NCI-H2171 treated with DMSO at 0.1 percent for 48 hours (cell line): ENCODE measurements at places on chromosomes 6 and 20.

GRCh38 chr6:114155763-114156162 lies 184.8 kb upstream of the HDAC2 start:
- no peak for DNase-seq

GRCh38 chr20:61734733-61735502 lies 330.8 kb downstream of the TAF4 start:
- no peak for DNase-seq

DNA sequence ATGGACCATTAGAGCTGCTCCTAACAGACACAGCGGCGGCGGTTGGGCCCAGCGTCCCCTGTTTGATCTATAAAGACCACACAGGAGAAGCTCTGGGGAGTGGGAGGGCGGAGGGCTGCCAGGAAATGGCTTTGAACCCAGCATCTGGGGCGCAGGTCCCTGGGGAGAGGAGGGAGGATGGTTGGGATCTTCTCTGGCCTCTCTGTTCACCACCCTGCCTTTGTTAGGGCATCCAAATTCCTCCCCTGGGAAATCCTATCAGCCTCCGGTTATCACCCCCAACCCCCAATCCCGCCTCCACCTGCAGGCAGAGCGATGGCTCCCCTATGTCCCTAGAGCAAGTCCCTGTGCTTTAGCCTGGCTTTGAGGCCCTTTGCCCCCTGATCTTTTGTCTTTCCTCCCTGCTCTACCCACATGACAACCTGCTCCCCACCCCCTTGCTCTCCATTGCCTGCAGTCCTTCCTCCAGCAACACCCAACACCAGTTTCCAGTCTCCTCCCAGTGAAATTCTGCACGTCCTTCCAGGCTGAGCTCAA lies 7.1 kb downstream of the XKR7 start:
- peak; percentile 75 for DNase-seq

DNA sequence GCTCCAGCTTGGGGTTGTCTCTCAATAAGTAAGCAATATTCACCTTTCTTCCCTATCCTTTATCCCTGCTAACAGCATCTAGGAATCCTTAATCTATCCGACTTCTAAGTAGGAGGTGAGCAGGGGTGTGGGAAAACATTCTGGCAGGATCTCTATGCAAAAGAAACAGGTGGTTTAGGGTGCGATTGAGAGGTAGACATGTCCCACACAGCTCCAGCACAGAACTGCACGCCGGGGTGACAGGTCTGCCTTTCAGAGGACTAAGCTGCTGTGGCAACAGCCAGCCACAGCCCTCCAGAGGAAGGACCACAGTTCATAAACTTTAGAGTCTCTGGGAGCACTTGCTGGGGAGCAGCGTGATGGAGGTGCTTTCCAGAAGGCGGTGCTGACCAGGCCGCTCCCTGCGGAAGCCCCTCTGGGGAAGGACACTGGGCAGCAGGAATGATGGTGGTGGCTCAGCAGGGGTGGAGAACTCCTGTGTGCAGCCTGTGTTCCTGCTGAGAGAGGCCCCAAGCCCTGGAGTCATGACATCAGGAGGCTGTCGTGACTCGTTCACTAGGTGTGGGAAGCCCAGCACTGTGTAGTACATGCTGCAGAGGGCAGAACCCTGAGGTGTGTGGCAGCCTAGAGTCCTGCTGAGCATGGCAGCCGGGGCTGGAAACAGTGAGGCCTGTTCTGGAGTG lies 509.6 kb downstream of the PRKN start:
- no peak for DNase-seq

GRCh38 chr6:73566954-73567591 lies 46.2 kb upstream of the EEF1A1 start:
- no peak for DNase-seq

GRCh38 chr20:3814928-3815495 lies 5.3 kb upstream of the AP5S1 start:
- DNase-seq: no peak

- no peak for DNase-seq
Measured at GRCh38 chr6:64729522-64729921, 977.5 kb downstream of the EYS start.

DNA sequence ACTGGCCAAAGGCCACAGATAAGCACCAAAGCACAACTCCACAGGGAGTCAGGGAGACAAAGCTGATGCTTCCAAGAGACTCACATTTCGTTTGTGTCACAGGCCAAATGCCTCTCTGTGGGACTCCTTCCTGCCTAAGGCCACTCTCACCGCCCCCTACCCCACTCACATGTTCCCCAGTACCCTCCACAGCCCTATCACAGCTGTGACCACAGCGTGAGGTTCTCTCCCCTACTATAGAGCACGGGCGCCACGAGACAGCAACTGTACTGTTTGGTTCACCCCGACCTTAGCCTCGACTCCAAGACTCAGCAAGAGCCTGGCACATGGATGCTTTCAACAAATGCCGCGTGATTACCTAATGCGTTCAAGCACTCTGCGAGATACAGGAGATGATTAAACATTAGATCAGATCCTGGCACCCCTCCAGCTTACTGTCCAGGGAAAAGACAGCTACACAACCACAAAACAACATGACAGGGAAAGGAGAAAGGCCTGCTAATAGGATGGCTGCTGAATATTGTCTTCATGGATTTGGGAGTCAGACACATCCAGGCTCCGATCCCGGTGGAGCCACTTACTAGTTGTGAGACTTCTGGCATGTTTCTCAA lies 105.5 kb downstream of the AGPAT4 start:
- peak; percentile 82 for DNase-seq

DNA sequence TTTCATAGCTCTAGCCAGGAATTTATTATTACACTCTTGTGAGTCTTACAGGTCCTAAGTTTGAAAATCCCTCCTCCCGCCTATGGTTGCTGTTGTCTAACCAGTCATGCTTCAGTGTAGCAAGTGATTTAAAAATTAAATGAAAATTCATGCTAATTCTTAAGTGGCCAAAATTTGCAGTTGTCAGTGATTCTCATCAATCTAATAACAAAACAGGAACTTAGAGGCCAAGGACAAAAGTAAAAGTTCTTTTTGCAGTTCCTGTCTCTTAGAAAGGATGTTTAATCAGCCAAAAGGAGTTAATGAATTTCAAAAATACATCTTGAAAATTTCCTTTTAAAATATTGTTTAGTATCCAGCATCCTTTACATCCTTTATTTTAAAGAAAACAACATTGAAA lies 36.3 kb downstream of the VTA1 start:
- DNase-seq: no peak

DNA sequence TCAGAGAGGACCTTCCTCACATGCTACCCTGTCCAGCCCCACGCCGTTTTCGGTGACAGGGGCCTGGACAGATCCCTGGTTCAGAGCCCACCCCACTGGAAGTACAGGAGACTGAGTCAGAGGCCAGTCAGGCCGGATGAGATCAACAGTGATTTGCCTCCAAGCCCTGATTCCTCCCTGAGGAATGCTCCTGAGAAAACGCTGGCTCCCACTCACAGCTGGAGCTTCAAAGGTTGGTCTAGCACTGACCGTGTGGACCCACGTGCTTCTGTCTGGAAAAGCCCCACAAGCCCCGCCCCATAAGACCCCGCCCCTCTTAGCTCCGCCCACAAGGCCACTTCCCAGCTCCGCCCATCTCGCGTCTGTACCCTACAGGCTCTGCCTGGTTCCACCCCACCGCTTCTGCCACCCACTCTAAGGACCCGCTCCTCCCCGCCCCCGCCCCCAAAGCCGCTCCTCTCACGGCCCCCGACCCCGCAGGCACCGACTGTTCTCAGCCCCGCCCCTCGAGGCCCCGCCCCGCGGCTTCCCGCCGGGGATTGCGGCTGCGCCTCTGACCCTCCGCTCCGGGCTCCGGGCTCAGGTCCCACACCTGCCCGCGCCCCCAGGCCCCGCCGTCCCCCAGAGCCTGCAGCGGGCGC lies 64.9 kb upstream of the BHLHE23 start:
- DNase-seq: peak; percentile 86

DNA sequence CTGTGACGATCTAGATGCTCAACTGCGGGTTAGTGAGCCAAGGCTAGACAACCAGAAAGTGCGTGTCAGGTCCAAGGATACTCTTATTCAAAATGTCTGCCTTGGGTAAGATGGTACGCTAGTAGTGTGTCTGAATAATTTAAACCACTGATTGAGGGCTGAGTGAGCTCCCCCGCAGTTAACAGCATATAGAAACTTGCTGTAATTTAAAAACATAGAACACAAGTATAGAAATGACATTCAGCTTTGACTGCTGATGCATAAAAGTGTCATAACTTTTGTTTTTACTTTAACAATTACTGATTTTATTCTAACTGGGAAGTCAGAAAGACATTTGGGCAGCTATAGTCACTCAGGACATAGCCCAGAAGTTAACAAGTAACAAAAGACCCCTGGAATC lies 45.6 kb upstream of the SLC22A1 start:
- no peak for DNase-seq

DNA sequence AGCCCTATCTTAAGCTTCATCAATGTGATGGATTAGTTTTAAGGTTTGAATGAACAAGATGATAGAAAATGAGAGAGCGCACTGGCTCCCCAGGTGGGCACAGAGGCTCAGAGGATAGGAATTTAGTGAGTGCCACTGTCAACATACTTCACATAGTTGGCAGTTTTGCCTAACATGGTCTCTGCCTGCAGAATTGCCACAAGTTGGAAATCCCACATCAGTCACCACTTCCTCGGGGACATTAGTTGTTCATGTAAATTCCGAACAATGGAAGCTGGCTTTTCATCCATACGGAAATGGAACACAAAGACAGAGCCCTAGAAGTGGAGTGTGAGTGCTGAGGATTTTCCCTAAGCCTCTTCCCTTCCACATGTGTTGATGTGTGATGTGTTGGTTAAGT lies 123.9 kb upstream of the PHACTR1 start:
- DNase-seq: no peak
